ENCODE measurements at places on chromosomes 2 and 18. TPM values are rescaled to one million over a fixed set of nuclear protein-coding genes. Genes with fewer than 3 reads are reported as not detected.

GRCh38 chr2:70854411-70854810 is 18.8 kb upstream of the CD207 start:
- peak; percentile 86 for DNase-seq

The CDH19 gene
- 36.0 TPM for total RNA-seq

DNA sequence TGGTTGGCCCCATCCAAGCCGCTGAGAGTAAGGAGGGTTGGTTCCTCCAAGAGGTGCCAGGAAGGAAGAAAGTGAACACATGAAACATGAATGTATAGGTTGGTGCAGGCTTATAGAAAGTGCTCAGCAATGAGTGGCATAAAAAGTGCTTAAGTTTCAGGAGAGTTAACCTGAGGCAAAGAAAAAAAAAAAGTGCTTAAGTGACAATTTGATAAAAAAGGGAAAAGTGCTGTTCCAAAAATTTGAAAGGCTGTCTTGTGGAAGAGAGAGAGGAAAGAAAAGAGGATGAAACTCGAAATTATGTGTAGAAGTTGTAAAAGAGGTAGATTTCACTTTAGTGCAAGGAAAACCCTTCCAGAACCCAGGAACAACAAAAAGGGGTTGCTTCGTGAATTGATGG is 85.5 kb upstream of the MAP4K4 start:
- no peak for DNase-seq

The BMP10 gene
- not detected for total RNA-seq

The CCDC102B gene
- total RNA-seq, result 6.8 TPM

DNA sequence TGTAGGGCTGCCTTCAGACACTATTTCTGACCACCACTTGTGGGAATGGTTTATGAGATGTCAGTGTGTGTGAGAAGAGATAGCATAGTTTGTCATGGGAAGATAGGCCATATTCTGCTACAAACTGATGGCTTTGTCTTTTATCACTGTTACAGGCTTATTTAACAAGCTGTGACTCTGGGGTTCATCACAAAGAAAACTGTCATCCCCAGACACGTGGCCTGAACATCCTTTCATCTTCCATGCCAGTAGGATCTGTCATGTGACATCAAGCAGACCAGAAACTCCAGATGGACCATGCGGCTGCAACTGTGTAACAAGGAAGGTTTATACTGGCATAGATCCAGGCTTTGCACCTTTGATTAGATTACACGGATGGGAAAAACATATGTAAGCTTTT is 128.6 kb upstream of the KCNH7 start:
- no peak for DNase-seq

The MYO3B gene
- total RNA-seq, result not detected

GRCh38 chr2:74242354-74243071 is 44.1 kb downstream of the MTHFD2 start:
- no peak for DNase-seq

GRCh38 chr2:88628571-88628939 is 1.3 kb upstream of the EIF2AK3 start:
- no peak for DNase-seq

The MROH2A gene
- not detected for total RNA-seq

DNA sequence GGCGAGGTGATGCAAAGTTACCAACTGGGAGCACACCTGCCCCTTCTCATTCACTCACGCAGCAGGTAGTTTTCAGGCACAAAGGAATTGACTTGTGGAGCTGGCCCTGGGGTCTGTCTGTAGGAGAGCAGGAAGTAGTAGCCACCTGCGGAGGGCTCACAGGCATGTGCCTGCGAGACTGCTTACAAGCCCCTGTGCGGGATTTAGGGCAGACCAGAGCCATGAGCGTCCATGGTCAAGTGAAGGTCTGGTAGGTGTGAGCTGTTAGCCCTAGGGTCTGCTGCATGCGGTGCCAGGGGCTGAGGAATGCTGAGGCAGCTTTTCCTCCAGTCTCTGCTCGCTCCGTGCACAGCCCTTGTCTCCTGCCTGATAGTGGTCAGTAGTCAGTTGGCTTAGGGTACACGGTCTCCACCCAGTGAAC is 18.9 kb downstream of the INPP4A start:
- DNase-seq, result no peak

- no peak for DNase-seq
These were observed 130.9 kb downstream of the TPGS2 start for GRCh38 chr18:36697905-36698304.

DNA sequence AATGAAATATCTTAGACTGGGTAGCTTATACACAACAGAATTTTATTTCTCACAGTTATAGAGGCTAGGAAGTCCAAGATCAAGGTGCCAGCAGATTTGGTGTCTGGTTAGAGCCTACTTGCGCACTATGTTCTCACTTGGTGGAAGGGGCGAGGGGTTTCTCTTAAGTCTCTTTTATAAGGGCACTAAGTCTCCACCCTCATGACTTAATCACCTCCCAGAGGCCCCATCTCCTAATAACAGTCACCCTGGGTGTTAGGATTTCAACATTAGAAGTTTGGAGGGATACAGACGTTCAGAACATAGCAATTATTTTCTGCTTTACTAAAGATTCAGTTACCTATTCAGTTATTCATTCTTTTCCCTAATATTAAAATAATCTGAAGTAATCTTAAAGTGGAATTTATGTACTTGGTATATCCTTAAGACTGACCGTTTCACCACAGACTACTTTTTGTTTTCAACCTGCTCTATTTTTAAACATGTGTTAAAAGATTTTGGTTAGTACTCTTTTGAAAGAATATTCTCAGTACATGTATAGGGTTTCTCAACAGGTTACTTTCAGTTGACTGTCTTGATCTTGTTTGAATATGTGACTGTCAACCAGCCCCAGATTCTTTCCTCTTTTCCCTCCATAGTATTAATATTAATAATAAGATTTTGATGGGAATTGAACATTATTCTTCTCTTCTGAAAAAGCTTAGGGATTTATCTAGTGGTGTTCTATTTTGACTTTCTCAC is 130.0 kb downstream of the TAF4B start:
- DNase-seq, result no peak

The BBS5 gene
- total RNA-seq, result 11.2 TPM

DNA sequence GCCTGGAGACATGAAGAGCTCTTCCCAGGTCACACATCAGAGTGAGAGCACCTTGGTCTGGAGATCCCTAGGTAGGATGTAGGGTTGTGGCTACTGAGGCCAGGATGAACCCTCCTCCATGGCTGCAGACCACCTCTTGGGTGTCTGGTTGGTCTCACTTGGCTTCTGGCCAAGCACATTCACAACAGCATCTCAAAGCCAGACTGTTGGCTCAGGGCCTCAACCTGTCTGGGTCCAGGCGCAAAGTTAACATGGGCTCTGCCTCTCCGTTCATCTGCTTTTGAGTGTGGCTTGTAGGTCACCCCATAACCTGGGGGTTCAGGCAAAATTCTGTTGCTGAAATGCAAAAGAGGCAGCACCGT is 40.1 kb downstream of the RHOB start:
- no peak for DNase-seq

GRCh38 chr2:135257383-135258090 is 205.4 kb downstream of the RAB3GAP1 start:
- peak; percentile 80 for DNase-seq

GRCh38 chr2:30366199-30366691 is 80.8 kb upstream of the LCLAT1 start:
- DNase-seq, result no peak

The CFC1 gene
- total RNA-seq, result not detected

- no peak for DNase-seq
These were observed 119.8 kb upstream of the ARHGAP28 start for GRCh38 chr18:6609666-6610264.

The GALNT13 gene
- total RNA-seq, result 0.39 TPM

GRCh38 chr18:76824145-76824676 is 1.9 kb downstream of the ZNF236 start:
- no peak for DNase-seq

GRCh38 chr2:67642046-67642382 is 244.9 kb downstream of the ETAA1 start:
- no peak for DNase-seq

Measured in esophagus muscularis mucosa (tissue), 4 donors.